ENCODE measurements at places on chromosomes 13 and 19.

- no peak for DNase-seq
Observed at GRCh38 chr19:2477141-2477710, 1.3 kb downstream of the GADD45B start.

- no peak for DNase-seq
Observed at GRCh38 chr13:108302279-108302678, 32.8 kb downstream of the TNFSF13B start.

GRCh38 chr19:54179921-54180461 lies 7.0 kb upstream of the TMC4 start:
- no peak for DNase-seq

DNA sequence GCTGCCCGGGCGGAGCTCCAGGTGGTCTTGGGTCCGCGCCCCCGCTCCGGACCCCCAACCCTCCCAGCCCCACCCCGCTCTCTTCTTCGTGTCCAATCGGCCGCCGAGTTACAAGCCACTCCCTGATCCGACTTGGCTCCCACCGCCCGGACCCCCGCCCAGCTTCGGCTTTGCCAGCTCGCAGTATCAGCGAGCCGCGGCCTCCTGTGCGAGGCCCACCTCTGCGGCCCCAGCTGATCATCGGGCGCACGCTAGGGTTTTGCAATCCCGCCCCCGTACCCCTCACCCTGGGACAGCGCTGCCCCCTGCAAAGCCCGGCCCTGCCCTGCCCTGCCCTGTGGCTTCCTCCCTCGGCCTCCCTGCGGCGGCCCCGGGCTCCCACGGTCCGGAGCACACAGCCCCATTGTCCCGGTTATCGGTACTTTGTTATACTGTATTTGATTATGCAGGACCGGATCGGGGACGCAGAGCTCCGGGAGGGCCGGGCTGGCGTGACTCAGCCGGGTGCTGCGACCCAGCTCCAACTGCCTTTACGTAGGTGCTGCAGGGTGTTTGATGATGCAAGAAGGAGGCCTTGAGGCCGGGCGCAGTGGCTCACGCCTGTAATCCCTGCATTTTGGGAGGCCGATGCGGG lies 598 bp upstream of the LPAR2 start:
- peak; percentile 14 for DNase-seq

DNA sequence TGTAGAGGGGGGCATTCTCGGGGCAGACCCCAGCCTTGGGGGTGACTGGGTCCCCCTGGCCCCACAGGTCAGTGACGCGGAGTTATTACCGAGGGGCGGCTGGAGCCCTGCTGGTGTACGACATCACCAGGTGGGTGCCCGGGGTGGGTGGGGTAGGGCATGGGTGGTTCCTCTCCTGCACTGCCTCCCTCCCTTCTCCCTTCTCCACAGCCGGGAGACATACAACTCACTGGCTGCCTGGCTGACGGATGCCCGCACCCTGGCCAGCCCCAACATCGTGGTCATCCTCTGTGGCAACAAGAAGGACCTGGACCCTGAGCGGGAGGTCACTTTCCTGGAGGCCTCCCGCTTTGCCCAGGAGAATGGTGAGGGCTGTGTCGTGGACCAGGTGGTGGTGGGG lies 5.7 kb downstream of the RAB4B start:
- DNase-seq, result no peak

DNA sequence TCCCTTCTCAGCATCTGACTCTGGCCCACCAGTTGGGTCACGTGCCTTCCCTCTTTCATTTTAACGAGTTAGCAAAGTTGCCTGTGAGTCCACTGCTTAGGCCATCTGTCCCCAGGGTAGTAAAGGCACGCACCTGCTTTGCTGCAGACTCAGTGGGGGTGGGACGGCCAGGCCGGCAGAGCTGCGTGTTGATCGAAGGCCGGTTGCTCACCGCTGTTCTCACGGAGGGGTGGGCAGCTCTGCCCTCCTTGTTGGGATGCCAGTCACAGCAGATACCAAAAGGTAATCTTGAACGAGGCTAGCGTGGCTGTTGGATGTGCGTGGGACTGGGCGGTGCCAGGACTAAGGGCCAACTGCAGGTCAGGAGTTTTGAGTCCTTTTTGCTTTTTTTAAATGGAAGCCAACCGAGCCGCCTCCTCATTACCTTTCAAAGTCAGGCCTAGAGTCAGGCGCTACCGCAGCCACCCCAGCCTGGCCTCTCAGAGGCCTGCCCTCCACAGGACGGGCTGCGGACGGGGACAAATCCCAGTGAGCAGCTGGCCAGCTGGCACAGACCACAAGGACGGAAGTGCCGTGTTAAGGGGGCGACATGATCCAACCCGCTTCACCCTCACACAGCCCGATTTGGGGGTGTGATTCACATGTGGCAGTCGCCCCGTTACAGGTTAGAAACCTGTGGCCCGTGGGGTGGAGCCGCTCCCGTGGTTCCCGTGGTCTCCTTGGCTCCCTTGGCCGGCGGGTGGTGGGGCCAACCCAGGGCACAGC lies 20.6 kb downstream of the ADPRHL1 start:
- DNase-seq, result no peak

- DNase-seq, result no peak
Observed at GRCh38 chr19:11191273-11191755, 6.0 kb downstream of the KANK2 start.

GRCh38 chr19:15629003-15629880 lies 11.5 kb upstream of the CYP4F3 start:
- no peak for DNase-seq

DNA sequence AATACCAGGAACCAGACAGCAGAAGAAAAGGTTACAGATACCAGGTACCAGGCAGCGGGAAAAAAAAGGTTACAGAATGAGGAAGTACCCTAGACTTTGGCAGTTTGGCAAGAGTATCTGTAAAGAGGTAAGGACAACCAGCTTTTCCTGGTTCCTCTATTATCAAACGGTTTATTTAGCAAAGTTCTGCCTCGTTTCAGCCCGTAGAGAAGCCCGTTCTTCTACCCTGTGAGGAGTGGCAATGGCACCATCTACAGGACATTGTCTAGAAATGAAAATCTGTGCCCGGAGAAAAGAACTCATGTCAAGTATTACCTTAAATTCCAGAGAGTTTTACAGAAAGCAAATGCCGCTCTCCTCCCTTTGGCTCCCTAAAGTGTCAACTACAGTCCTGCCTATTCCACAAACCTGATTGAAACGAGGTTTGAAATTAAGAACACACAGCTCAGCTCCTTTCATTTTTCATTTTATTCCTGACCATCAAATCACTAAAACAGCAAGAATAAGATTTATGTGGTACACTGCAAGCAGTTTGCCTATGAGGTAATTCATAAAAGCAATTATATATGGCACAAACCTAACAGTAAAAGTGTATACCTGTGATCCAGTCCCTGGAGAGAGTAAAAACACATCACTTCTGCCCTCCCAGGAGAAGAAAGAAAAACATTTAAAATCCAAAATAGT lies 226.3 kb downstream of the SLC7A1 start:
- peak; percentile 9 for DNase-seq

DNA sequence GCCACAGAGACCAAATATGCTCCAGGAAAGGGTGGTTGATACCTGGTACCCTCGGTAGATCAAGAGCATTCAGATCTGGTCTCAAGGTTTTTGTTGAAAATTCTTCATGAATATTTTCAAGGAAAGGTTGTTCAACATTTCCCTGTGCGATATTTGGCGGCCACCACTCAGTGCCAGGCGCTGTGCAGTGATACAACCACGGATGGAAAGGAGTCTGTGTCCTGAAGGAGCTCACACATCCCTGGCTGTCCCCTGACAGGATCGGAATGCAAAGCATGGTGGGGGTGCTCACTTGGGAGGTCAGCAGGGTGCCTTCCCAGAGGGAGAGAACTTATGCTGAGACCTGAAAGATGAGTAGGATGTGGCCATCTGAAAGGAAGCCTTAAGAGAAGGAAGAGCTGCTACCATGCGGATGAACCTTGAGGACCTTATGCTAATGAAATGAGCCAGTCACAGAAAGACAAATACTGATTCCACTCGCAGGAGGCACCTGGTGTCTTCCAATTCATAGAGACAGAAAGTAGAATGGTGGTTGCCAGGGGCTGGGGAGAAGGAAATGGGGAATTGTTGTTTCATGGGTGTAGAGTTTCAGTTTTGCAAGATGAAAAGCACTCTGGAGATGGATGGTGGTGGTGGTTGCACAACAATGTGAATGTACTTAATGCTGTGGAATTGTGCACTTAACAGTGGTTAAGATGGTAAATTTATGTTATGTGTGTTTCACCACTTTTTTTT lies 41.6 kb downstream of the HSPH1 start:
- no peak for DNase-seq

GRCh38 chr13:91135968-91136367 lies 211.5 kb upstream of the MIR17HG start:
- DNase-seq, result no peak

GRCh38 chr13:110885966-110886869 lies 28.7 kb downstream of the ANKRD10 start:
- no peak for DNase-seq

GRCh38 chr13:100440751-100441425 lies 147.7 kb downstream of the GGACT start:
- DNase-seq, result peak; percentile 55

GRCh38 chr13:51006067-51006845 lies 96.7 kb downstream of the RNASEH2B start:
- DNase-seq, result no peak

GRCh38 chr13:44294876-44295275 lies 78.7 kb upstream of the SERP2 start:
- DNase-seq, result no peak

- DNase-seq, result no peak
Observed at GRCh38 chr19:2976609-2977000, 759 bp upstream of the TLE6 start.

GRCh38 chr13:43301346-43301969 lies 278.1 kb downstream of the DNAJC15 start:
- peak; percentile 58 for DNase-seq

- DNase-seq, result no peak
Observed at GRCh38 chr13:98648141-98648540, 71.2 kb upstream of the STK24 start.

DNA sequence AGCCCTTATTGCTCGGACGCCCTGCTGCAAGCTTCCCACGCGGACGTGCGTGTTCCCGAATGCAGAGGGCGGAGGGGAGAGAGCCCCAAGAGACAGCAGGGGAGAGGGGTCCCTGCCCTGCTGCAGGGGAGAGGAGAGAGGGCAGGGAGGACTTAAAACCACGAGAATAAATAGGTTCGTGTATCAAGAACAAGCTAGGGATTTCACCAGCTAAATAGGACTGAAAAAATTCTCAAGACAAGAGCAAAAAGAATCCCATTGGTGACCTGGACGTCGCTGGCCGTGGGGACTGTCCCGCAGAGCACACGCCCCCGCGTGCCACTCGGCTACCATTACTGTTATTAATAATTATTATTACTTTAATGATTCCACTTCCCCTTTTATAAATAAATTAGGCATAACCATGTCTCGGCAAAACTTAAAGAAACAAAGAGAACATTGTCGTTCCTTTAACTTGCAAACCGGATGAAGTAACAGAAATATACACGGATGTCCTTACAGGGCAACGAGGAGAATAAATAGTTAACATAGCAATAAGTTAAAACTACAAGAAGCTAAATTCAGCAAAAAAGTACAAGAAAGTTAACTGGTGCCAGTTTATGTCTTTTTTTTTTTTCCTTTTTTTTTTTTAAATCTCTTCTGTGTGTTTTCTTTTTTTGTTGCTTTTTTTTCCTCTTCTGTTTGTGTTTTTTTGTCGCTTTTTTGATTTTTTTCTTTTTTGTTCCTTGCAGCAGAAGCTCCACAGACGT lies 16.6 kb downstream of the PRKCSH start:
- DNase-seq, result no peak

DNA sequence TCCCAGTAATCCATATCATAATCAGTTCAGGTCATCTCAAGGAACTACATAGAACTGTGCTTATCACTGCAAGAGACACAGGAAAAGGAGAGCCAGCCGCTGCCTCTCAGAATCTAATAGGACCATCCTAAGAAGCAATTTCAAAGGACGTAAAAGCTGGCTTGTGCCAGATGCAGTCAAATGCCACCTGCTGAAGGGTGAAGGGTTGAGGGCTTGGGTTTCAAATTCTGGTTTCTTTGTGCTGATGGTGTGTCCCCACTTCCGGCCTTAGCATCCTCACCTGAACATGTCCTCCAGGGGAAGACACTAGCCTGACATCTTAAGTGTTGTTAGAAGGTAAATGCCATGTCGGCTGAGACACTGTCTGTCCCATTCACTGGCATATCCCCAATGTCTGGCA lies 477.1 kb upstream of the TSHZ3 start:
- no peak for DNase-seq

DNA sequence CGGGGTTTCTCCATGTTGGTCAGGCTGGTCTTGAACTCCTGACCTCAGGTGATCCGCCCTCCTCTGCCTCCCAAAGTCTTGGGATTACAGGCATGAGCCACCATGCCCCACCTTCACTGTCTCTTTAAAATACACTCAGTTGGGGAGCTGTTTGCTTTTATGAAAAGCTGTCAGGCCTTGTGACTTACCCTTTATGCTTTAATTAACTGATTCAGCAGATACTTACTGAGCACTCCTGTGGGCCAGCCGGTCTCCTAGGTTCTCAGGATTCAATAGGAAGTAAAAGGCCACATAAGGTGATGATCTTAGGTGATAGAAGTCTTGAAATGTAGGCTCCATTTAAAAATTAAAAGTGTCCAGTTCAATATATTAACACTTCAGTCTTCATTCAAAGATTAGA lies 7.5 kb downstream of the UBAC2 start:
- no peak for DNase-seq

GRCh38 chr19:34365463-34366401 lies 736 bp downstream of the GPI start:
- no peak for DNase-seq

DNA sequence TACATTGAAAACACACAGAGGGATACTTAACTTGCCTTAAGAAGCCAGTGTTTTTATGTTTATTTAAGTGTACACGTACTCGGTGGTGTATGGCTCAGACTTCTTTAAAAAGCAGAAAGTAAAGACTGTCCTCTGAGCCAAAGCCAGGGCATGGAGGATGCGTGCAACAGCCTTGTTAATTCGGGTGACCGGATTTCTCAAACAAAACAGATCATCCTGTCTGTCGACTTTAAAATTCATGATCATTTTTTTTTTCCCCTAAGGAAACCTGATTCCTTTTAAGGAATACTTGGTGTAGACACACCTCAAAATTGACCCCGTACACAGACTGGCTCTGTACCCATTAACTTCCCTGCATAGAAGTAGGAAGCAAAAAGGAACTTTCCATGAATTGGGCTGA lies 124.7 kb upstream of the RNF113B start:
- no peak for DNase-seq

DNA sequence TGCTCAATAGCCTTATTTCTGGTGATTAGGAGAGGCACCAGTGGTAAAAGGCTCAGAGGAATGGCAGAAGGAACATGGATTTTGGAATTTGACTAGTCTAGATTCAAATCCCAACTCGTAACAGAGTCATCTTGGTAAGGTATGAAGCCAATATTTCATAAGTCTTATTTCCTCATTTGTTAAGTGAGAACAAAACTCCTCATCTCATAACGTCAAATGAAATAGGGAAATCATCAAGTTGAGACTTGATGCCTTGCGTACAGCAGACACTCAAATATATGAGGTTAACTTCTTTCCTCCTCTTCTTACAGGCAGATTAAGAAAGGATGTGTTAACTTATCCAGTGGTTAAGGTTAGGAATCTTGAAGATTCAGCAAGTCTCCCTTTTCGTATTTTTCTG lies 189.2 kb downstream of the DLEU7 start:
- no peak for DNase-seq

- DNase-seq, result peak; percentile 28
Observed at GRCh38 chr19:8158411-8159074, 9.2 kb upstream of the FBN3 start.

- no peak for DNase-seq
Observed at GRCh38 chr19:14425696-14426138, 6.6 kb upstream of the DDX39A start.

- no peak for DNase-seq
Observed at GRCh38 chr13:43124490-43124889, 101.1 kb downstream of the DNAJC15 start.

- no peak for DNase-seq
Observed at GRCh38 chr13:82522872-82523271, 1359.4 kb downstream of the SLITRK1 start.

All from fibroblast of skin of left quadriceps (primary cell).